ENCODE measurements at places on chromosomes 12 and 14.

DNA sequence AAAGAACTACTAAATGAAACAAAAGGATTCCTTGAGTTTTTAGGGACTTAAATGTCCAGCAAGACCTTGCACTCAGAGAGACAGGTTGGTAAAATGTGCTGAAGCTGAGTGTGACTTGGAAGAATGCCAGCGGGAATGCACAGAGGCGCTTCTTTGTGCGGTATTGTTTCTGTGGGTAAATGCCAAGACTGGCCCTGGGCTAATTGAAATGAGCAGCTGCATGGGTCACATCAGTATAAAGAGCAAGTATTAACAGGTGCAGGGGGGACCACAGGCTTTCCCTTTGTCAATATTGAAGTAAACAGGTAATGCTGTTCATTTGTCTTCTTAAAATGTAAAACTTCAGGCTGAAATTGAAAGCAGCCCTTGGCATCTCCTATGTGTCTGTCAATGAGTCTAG, 74.3 kb downstream of the LMO3 start:
- DNase-seq = peak; percentile 74

- DNase-seq = no peak
These were observed 395.5 kb downstream of the LRFN5 start for GRCh38 chr14:42002141-42002540.

- no peak for DNase-seq
These were observed 76.4 kb downstream of the BORCS5 start for GRCh38 chr12:12433203-12433731.

- DNase-seq = no peak
These were observed 2.8 kb downstream of the P3H3 start for GRCh38 chr12:6830999-6831398.

DNA sequence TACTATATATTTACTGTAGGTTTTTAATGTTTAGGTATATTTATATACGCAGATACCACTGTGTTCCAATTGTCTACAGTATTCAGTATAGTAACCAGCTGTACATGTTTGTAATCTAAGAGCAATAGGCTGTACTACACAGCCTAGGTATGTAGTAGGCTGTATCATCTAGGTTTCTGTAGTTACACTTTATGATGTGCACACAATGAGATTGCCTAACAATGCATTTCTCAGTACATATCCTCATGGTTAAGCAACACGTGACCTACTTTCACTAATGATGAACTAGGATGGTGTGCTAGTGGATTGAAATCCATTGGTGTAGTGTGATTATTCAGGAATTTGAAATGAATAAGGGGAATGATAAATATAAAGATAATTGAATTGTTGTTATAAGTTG, 77.7 kb downstream of the ETNK1 start:
- no peak for DNase-seq

DNA sequence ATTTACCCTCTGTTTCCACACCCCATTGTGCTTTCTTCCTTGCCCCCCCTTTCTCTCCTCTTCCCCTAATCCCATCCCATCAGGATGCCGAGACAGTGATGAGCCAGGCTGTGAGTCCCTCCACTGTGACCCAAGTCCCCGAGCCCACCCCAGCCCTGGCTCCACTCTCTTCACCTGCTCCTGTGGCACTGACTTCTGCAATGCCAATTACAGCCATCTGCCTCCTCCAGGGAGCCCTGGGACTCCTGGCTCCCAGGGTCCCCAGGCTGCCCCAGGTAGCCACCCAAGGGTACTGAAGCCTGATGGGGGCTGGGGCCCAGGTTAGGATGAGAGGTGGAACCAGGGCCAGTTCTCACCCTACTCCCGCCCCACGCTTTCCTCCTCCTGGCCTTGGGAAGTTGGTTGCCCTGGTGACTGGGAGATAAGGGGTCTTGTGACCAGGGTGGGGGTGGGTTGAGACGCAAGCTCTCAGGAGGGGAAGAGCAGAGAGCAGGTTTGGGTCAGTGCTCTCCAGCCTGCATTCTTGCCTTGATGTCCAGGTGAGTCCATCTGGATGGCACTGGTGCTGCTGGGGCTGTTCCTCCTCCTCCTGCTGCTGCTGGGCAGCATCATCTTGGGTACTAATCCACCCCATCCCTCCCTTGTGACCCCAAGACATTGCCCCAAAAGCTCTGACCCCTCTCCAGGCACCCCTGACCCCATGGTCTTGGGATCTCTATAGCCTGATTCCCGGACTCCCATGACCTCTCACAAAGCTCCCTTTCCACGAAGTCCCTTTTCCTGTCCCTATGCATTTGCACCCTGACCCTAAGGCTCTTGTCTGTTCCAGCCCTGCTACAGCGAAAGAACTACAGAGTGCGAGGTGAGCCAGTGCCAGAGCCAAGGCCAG, 1.2 kb downstream of the AMHR2 start:
- no peak for DNase-seq

DNA sequence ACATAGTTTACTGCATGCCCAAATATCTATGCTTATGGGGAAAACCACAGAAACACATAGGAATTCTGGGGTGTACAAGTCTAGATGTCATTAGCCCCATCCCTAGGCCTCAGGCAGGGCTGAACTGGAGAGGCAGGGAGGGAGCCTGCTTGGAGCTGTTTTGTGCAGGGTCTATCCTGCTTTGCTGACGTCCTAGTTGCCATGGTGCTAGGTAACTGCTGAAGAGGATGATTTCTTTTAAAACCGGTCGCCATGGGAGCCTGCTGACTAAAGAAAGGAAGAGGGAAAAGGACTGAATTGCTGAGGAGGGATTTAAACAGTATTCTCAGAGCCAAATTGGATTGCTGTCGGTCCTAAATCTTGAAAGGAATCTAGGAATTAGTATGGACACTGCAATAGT, 10.7 kb downstream of the GPR19 start:
- no peak for DNase-seq

GRCh38 chr12:94795520-94795919, 145.2 kb upstream of the TMCC3 start:
- no peak for DNase-seq

GRCh38 chr12:6627616-6628015, 8.1 kb downstream of the LPAR5 start:
- no peak for DNase-seq

GRCh38 chr12:5963515-5963914, 18.5 kb upstream of the ANO2 start:
- no peak for DNase-seq

- no peak for DNase-seq
These were observed 133.5 kb downstream of the CPNE8 start for GRCh38 chr12:38771871-38772270.

DNA sequence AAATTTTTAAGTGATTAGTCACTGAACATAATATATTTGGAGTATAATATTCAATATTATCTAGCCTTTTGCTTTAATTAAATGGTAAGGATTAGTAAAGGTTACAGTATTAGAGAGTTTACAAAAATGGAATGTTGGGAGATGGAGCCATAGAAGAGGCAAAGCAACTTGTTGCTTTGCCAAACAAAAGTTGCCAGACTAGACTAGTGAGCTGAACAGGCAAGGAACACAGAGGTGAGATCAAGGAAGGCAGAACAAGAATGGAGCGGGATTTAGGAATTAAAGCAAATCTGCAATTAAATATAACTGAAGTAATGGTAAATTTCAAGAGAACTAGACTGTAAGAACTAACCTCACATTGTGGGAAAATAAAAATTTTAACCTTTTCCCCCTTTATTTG, 5.1 kb downstream of the ARF6 start:
- no peak for DNase-seq

- no peak for DNase-seq
These were observed 2.5 kb downstream of the PGF start for GRCh38 chr14:74952697-74953484.

DNA sequence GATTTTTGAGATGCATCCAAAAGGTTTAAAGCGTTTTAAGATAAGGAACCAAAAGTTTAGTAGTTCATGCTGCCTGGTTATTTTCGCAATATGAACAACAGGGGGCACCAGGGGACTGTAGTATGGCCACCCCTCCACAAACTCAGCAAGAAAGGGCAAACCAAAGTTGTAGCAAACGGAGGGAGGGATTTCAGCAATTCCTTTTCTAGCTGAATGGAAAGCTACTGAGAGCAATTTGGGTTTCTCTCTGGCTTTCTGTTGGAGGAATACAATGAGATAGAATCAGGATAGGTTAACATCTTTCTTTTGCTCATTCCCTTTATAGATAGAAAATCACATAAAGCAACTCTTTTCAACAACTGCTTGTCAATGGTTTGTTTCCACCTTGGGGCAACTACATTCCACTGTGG, 62.5 kb downstream of the DRAM1 start:
- peak; percentile 29 for DNase-seq

DNA sequence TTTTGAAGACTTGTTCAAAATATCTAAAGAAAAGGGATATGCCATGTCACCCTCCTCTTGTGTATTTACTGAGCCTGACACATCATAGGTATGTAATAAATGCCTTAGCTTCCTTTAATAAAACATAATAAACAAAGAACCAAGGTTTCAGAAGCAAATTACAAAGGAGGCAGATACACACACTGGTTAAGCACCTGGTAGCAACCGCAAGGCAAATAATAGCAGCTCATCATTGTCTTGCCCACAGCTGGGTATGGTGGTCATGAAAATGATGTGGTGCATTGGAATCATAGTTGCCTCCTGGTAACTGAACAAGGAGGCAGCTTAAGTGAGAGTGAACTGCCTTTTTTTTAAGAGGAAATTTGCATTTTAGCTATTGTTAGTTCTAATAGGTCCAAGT, 39.0 kb downstream of the PAX9 start:
- DNase-seq = no peak

DNA sequence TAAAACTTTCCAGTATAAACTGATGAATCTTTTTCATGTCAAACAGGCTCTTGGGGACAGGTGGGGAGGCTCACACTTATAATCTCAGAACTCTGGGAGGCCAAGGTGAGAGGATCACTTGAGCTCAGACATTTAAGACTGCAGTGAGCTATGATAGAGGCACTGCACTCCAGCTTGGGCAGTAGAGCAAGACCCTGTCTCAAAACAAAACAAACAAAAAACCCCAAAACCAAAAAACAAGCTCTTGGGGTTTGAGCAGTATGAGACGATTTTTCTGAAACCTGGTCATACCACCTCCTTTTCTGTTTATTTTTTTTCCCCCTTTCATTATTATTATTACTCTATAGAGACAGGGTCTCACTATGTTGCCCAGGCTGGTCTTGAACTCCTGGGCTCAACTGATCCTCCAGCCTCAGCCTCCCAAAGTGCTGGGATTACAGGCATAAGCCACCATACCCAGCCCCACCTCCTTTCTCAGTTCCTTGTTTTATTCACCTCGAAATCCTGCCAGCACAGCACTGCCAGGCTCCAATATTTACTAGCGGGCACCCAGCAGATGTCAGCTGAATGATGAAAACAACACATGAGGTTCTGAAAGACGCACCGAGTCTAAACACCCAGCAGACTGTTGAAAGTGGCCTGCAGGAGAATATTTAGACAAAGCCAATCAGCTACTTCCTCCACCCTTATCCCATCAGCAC, 19.5 kb upstream of the CDK17 start:
- no peak for DNase-seq

- DNase-seq = no peak
These were observed 166.8 kb upstream of the TBX3 start for GRCh38 chr12:114850661-114851275.

GRCh38 chr12:88865537-88865936, 285.3 kb upstream of the KITLG start:
- DNase-seq = no peak

GRCh38 chr14:21255385-21256101, 13.7 kb downstream of the HNRNPC start:
- no peak for DNase-seq

DNA sequence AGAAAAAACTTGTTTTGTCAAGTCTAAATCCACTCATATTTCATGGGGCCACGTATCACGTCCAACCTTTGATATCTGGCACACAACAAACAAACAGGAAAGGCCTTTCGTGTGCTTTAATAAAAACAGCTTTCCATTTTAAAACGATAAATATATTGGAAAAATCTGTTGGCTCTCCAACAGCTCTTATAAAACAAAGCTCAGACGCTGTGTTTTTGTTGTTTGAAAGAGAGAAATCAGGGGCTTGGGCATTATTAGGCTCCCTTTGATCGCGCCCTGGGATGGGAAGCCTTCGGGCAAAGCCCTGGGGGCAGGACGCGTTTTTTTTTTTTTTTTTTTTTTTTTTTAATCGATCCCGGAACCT, 429 bp upstream of the PLEKHA5 start:
- no peak for DNase-seq

DNA sequence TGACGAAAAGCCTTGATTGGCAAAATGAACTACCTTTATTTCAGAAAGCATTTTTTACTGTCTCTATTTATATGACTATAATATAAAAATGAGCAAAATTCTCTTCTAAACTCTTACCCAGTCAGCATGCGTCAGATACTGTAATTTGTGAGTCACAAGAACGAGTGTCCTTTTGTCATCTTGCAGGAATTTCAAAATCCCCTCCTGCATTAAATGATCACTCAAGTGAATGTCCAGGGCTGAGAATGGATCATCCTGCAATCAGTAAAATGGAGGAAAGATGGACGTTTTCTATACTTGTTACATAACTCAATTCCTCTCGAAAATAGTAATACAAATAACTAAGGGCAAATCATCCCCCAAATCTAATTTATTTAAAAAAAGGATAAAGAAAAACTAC, 77.7 kb upstream of the KCNJ8 start:
- no peak for DNase-seq

DNA sequence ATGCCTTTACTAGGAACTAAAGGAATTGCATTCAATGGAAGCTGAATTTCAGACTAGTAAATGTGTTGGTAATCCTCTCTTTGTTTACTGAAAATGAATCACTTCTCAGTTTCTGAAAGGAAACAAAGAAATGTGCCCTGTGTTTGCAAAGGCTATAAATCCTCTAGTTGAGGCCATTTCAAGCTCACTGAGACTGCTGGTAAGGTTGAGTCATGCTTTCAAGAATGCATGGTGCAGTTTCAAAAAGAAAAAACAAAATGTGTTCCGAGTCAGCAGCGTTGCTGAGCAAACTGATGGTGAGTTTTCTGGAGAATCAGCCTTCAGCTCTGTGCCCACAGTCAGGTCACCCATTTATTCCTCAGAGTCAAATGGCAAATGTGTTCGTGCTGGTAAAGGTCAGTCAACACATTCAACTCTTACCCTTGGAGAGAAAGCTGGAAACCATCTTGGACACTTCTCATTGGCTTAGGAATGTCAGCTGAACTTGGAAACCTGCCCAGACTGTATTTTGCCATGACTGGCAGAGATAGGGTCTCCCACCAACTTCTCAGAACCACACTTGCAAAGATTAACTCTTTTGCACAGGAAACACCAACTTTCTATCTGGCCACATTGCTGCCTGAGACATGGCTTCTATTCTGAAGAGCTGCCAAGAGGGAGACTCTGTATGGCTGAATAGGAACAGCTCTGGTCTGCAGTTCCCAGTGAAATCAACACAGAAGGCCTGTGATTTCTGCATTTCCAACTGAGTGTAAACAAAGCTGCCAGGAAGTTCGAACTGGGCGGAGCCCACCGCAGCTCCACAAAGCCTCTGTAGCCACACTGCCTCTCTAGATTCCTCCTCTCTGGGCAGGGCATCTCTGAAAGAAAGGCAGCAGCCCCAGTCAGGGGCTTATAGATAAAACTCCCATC, 484.4 kb downstream of the ATP23 start:
- no peak for DNase-seq

DNA sequence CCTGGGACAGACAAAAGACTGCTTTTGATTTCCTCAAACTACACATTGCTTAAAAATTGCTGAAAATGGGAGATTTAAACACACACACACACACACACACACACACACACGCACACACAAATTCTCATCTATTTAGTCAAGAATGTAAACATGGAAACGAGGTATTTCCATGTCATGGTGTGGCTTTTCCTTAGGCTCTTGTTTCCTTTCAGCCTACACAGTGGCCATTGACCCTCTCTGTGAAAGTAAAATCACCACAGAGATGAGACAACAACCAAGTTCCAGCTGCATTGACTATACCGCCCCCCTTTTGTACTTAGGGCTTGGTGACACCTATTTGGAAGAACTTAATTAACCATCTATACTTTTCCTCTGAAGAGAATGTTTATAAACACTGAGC, 41.9 kb downstream of the TTC8 start:
- no peak for DNase-seq

Data from NCI-H510A (cell line).